Transverse colon (tissue), 4 donors: ENCODE measurements at places on chromosomes 11 and 22. TPM values are rescaled to one million over a fixed set of nuclear protein-coding genes. Genes with fewer than 3 reads are reported as not detected.

The BANF1 gene
- total RNA-seq: 38.6 TPM

The RFPL1 gene
- total RNA-seq: not detected

The OTOG gene
- not detected for total RNA-seq

GRCh38 chr11:117582433-117582832 lies 214.6 kb downstream of the DSCAML1 start:
- no peaks in the 10 kb centered on the region for H3K27me3 ChIP-seq
- H3K36me3 ChIP-seq: no peaks in the 10 kb centered on the region
- no peak overlapping the region for H3K4me3 ChIP-seq
- no peak for DNase-seq

GRCh38 chr11:9320047-9320446 lies 5.7 kb upstream of the TMEM41B start:
- no peaks in the 10 kb centered on the region for H3K36me3 ChIP-seq
- peaks cover 10% of the 10 kb centered on the region for H3K4me1 ChIP-seq
- no peak overlapping the region for H3K4me3 ChIP-seq
- no peak for DNase-seq

DNA sequence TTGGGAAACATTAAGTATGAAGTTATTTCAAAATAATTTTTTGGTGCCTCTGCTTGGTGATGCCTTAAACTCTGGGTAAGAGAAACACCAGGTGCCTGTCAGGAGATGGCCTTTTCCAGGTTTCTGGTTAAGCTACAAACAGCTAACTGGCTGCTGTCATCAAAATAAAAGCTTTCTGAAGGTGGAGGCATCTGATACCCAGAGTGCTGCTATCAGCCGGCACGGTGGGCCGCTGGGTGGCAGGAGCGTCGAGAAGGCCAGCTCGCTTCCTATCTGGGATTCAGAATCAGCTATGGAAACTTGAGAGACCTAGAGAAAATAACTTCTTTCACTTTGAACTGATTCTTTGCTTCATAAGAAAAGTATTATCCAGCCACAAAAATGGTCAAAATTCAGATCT lies 80.8 kb upstream of the PITPNB start:
- no peaks in the 10 kb centered on the region for H3K27me3 ChIP-seq
- H3K4me1 ChIP-seq: no peaks in the 10 kb centered on the region
- no peaks in the 10 kb centered on the region for H3K36me3 ChIP-seq
- DNase-seq: no peak
- H3K4me3 ChIP-seq: no peak overlapping the region
- no peak overlapping the region for H3K27ac ChIP-seq

- no peak overlapping the region for H3K27ac ChIP-seq
- no peak for DNase-seq
- no peaks in the 10 kb centered on the region for H3K4me1 ChIP-seq
- no peaks in the 10 kb centered on the region for H3K27me3 ChIP-seq
Observed at GRCh38 chr11:26944866-26945664, 48.8 kb upstream of the FIBIN start.
